Left ventricle myocardium inferior (tissue), 1 donor: ENCODE measurements at places on chromosomes 1 and 21. TPM values are rescaled to one million over a fixed set of nuclear protein-coding genes. Genes with fewer than 3 reads are reported as not detected.

The ICOSLG gene
- 4.7 TPM for total RNA-seq

DNA sequence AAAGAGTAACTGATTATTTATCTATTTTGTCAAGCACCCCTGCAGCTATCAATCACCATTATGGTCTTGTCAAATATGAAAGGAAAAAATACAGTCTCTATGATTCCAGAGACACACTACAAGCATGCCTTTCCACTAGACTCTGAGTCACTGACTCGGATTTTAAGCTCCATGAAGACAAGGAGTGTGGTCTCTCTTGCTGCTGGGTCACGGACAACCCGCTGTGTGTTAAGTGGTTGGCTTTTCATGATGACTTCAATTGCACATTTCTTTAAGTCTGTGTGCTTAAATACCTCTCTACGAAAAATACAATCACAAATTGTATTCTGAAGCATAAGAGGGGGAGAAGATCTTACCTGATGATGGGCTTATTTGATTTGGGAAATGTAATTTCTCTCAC lies 14.0 kb upstream of the GNG4 start:
- no peak for DNase-seq

DNA sequence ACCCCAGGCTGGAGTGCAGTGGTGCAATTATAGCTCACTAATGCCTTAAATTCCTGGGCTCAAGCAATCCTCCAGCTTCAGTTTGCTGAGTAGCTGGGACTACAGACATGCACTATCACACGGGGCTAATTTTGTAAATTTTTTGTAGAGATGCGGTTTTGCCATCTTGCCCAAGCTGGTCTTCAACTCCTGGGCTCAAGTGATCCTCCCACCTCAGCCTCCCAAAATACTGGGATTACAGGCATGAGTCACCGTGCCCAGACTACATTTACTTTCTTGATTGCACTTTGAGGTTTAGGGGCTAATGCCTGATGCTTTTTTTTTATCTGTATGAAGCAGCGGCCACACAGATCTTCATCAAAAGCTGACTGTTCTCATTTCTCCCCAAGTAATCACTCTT lies 124.6 kb downstream of the KIF26B start:
- no peak for DNase-seq

The IFI44 gene
- 6.6 TPM for total RNA-seq
